ENCODE measurements at places on chromosomes 6 and 20.

DNA sequence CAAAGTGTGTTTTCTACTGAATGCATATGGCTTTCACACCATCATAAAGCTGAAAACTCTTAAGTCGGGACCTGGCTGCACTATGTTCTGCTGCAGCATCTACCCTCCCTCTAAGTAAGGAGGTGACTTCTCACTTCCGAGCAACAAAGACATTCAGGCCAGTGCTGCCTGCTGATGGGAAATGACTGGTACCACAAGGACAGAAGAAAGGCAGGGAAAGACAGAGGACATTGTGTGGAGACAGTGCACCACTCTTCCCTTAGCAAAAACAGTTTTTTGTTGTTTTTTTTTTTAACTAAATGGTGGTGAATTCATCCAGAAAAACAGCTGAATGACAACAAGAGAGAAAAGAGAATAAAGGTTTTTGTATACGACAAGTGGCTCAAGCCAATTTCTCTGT, 81.5 kb downstream of the MAP7 start:
- peak; percentile 74 for DNase-seq

DNA sequence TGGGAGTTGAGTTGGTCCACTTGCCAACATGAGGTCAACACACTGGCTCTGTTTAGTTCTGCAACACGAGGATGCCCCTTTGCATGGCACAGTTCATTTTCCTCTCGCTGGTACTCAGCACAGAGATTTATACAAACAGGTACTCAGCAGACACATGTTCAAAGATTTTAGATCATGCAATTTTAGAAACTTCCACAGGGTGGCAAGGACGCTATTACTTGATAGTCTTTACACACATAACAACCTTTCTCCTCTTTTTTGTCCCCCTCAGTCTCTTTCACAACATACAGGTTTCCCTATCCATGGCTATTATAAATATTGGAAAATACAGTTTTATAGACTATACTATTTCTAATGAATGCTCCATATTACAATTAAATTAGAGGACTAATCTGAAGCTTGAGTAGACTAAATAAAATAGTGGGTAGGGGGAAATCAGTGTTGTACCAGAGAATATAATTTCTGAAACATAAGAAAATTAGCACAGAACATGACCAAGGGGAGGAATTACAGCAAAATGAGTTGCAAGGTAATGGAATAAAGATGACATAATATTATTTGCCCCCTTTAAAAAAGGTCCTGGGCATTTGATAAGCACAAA, 331.8 kb upstream of the BTBD3 start:
- no peak for DNase-seq

- no peak for DNase-seq
Measured at GRCh38 chr20:57392512-57393271, 1.5 kb downstream of the RBM38 start.

DNA sequence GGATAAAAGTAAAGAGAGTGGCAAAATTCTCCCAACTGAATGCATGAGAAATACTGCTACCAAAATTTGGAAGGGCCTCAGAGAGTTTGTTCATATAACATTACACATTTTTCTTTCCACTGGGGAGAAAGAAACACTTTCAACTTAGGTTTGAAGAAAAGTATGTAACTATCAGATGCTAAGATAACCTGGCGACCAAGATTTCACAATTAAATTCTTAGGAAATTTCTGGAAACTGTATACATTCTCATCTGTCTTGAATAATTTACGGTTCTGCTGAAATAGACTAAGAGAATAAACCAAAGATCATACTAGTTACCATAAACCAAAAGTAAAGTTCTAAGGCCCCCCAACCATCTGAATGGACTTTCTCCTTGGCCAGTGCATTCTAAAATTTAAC, 413.0 kb upstream of the RUNX2 start:
- no peak for DNase-seq

DNA sequence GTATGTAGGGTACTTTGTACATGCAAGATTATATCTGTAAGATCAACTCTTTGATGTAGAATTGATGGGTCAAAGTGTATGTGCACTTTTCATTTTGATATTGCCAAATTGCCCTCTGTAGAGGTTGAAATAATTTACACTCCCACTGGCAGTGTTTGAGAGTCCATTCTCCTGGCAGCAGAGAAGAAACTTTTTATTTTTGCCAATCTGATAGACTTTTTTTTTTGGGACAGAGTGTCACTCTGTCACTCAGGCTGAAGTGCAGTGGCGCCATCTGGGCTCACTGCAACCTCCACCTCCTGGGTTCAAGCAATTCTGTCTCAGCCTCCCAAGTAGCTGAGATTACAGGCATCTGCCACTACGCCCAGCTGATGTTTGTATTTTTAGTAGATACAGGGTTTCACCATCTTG, 199.2 kb downstream of the ZFAND3 start:
- no peak for DNase-seq

DNA sequence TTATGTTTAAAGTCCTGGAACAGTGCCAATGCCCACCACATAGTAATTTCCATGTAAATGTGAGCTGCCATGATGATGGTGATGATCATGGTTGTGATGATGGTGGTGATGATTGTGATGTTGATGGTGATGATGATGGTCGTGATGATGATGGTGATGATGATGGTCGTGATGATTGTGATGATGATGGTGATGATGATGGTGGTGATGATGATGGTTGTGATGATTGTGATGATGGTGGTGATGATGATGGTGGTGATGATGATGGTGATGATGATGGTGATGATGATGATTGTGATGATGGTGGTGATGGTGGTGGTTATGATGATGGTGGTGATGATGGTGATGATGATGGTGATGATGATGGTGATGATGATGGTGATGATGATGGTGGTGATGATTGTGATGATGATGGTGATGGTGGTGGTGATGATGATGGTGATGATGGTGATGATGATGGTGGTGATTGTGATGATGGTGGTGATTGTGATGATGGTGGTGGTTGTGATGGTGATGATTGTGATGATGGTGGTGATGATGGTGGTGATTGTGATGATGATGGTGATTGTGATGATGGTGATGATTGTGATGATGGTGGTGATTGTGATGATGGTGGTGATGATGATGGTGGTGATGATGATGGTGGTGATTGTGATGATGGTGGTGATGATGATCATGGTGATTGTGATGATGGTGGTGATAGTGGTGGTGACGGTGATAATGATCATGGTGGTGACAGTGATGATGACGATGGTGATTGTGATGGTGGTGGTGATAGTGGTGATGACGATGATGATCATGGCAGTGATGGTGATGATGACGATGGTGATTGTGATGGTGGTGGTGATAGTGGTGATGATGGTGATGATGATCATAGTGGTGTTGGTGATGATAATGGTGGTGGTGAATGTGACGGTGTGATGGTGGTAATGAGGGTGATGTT, 82.3 kb downstream of the PHACTR3 start:
- no peak for DNase-seq

- DNase-seq = no peak
Measured at GRCh38 chr20:34983995-34984735, 28.5 kb downstream of the MYH7B start.

DNA sequence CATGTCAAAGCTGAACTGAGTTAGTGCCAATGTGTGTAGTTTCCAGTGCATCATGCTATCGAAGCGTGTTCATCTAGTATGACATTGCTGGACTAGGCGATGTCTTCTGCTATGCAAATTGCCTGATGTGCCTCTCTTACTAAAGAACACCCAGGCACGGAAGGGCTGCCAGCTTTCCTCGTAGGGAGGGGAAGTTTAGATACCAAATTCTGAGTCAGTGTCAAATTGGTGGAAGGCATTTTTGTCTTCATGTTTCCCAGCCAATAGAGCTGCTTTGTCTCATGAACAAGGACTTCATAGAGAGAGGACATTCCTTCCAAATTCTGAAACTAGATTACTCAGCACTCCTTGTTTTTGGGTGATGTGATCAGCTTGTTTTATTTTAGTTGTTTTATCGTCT, 320.1 kb downstream of the BTBD3 start:
- no peak for DNase-seq

DNA sequence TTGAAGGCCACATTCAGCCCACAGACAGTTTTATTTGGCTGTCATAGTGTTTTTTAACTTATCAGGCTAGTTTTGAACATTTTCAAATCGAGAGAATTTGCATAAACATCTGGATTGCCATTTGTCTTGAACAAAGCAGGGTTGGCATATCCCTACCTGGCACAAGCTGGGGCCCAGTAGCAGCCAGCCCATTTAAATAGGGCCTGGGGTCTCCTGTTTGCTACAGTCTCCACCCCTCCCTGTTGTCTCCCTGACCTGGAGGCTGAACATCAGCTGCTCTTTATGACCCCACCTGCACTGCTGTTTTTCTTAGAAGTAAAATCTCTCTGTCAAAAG, 10.5 kb downstream of the BCAS4 start:
- DNase-seq = no peak

DNA sequence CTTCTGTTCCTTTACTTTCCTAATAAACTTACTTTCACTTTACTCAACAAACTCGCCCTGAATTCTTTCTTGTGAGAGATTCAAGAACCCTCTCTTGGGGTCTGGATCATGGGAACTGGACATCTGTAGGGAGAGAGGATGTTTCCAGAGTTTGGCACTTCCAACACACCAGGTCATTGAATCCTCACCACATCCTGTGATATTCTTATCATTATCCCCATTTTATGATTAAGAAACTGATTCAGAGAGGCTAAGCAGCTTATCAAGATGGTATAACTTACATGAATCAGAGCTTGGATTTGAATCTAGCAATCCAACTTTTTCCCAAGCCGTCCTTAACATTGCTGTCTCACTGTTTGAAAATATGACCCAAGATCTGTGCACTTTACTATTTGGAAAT, 15.5 kb downstream of the PPIL6 start:
- no peak for DNase-seq

DNA sequence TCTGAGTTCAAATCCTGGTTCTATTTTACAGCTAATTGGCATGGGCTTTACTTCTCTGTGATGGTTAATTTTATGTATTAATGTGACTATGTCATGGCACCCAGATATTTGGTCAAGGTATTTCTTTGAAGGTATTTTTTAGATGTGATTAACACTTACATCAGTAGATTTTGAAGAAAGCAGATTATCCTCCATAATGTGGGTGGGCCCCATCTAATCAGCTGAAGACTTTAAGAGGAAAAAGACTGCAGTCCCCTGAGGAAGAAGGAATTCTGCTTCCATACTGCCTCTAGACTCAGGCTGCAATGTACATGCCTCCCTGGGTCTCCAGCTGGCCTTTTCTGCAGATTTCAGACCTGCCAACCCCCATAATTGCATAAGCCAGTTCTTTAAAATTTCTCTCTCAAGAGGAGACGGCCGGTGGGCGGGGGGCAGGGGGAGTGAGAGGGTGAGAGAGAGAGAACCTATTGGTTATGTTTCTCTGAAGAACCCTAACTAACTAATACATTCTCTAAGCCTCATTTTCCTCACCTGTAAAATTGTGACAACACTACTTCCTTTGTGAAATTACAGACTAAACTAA, 338.2 kb upstream of the PRDM1 start:
- DNase-seq = no peak

DNA sequence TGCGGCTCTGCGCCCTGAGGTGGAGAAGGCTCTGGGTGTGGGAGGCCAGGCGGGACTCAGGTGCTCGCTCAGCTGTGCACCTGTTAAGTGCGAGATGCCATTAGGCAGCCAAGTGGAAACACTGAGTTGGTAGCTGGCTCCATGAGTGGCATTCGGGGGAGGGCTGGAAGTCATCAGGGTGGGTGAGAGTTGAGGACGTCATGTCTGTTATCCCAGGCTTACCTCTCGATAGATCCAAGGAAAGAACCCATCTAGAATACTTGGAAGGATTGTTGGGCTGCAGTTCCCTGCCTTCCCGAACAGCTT, 41.3 kb downstream of the TAF8 start:
- no peak for DNase-seq

DNA sequence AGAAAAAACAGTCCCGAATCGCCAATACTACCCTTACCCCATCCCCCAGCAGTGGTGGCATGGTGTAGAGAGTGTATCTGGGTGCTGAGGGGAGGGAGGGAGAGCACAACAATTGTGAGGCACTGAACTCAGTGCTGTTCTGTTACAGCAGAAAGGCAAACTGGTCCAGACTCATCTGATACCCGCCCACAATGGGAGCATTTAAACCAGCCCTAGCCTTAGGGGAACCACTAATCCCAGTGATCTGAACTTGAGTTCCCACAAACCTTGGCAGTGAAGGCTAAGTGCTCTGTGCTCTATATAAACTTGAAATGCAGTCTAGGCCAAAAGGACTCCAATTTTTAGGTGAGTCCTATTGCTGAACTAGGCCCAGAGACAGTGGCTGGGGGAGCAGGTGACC, 666.4 kb upstream of the PTCHD4 start:
- DNase-seq = no peak

DNA sequence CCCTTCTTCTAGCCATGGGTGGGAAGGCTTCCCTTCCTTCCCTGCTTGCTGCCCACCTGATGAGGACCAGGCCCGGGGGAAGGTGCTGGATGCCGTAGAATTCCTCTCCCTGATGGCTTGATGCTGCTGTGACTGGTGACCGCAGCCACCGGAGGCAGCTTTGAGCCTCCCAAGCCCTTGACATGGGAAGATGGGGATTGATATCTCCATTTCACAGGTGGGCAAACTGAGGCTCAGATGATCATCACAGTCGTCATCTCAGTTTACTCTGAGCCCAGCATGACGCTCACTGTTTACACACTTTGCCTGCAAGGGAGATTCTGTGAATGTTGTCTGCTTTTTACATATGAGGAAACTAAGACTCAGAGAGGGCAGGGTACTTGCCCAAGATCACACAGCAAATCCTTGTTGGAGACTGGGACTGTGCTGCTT, 43.9 kb downstream of the SRC start:
- no peak for DNase-seq

DNA sequence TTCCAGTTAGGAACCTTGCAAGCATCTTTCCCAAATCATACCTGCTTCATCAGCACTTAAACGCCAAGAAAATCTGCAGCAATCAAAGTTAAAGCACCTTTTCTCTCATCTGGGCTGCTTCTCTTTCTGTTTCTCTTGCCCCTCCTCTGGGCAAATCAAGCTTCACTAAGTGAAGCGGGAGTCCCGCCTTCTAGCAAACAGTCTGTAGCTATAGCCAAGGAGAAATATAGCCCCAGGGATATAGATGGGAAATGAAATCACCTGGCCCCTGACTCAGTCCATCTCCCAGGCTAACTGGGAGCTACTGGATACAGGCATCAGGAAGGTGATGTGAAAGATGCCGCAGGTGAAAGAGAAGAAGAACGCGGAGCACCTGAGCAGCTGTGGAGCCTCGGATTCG, 481.9 kb downstream of the C6orf118 start:
- DNase-seq = no peak

- DNase-seq = no peak
Measured at GRCh38 chr6:18472941-18473340, 85.8 kb downstream of the RNF144B start.

DNA sequence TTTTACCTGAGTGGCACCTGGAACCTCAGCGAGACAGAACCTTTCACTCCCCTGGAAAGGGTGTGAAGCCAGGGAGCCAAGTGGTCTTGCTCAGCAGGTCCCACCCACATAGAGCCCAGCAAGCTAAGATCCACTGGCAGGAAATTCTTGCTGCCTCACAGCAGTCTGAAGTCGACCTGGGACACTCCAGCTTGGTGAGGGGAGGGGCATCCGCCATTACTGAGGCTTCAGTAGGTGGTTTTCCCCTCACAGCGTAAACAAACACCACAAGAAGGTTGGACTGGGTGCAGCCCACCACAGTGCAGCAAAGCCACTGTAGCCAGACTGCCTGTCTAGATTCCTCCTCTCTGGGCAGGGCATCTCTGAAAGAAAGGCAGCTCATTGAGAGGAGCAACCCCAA, 134.7 kb upstream of the RSPO3 start:
- DNase-seq = no peak

Measured in amygdala (tissue), 56 donors.